ENCODE measurements at places on chromosomes 3 and 15.

- DNase-seq, result no peak
Observed at GRCh38 chr3:183244219-183244618, 8.8 kb upstream of the B3GNT5 start.

DNA sequence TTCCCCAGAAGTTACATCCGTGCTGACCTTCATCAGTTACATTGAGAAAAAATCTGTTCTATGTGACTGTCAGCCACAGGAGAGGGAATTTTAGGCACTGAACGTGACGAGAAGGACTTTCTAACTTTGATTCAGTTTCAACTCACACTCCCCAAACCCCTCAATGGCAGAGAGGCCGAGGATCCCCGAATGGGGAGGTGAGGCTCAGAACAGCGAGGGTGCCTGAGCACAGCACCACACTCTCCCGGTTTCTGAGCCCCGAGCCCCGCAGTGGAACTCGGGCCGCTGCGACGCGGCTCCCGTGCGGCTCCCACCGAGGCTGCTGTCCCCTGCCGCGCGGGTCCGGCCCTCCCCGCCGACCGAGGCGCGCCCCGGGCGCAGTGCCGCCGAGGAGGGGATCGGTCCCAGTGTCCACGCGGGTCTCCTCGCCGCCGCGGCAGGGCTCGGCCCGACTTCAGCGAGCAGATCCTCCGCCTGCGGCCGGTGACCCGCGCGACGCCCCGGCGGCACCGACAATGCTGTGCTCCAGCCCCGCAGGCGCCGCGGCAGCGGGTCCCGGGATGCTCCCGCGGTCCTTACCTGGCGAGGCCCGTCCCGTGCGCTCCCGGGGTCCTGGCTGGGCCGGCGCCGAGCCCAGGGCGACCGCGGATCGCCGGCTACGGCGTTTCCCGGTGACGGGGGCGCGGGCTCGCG, 439 bp downstream of the CTXND1 start:
- DNase-seq, result no peak

GRCh38 chr15:40108061-40108854, 421 bp downstream of the BMF start:
- no peak for DNase-seq

- DNase-seq, result no peak
Observed at GRCh38 chr15:67578020-67578600, 35.6 kb downstream of the MAP2K5 start.

DNA sequence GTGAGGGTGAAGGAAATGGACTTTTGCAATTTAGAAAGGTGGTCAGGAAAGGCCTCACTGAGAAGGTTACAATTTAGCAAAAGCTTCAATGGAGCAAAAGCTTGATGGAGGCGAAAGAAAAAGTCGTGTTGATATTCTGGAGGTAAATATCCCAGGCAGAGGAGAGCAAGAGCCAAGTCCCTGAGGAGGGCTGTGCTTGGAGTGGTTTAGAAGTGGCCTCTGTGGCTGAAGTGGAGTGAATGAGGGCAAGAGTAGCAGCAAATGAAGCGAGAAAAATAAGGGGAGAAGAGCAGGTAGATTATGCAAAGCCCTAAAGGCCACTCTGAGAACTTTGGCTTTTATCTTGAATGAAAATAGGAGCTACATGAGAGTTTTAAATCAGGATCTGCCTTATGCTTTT, 54.1 kb downstream of the GUCA1C start:
- DNase-seq, result no peak

GRCh38 chr15:93330912-93331544, 242.0 kb upstream of the RGMA start:
- no peak for DNase-seq
